CD4-positive, alpha-beta T cell treated with Interleukin-15 for 4 hours (primary cell): ENCODE measurements at places on chromosomes 4 and X.

GRCh38 chrX:135572436-135572835 is 52.0 kb downstream of the INTS6L start:
- DNase-seq: no peak

DNA sequence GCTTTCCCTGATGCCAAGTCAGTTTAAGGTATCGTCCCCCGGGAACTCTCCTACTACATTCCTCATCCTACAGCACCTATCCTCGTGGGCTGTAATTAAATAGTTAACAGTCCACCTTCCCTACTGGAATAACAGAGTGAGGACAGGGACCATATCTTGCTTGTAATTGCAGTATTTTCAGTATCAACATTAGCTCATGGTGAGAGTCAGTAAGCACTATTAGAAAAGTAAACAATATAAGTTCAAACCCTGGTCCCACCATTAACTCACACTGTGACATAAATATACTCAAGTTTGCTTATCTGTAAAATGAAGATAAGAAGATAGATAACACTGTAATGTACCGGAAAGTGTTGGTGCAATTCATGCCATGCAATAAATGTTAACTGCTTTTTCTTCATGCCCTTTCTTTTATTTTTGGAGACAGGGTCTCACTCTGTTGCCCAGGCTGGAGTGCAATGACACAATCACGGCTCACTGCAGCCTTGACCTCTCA is 61.3 kb downstream of the SH3RF1 start:
- DNase-seq: no peak

GRCh38 chrX:99717716-99718115 is 692.4 kb downstream of the PCDH19 start:
- DNase-seq: no peak

GRCh38 chrX:130414800-130415199 is 13.0 kb downstream of the RBMX2 start:
- no peak for DNase-seq

- DNase-seq: no peak
These were observed 336.9 kb upstream of the NR3C2 start for GRCh38 chr4:148778980-148779675.

DNA sequence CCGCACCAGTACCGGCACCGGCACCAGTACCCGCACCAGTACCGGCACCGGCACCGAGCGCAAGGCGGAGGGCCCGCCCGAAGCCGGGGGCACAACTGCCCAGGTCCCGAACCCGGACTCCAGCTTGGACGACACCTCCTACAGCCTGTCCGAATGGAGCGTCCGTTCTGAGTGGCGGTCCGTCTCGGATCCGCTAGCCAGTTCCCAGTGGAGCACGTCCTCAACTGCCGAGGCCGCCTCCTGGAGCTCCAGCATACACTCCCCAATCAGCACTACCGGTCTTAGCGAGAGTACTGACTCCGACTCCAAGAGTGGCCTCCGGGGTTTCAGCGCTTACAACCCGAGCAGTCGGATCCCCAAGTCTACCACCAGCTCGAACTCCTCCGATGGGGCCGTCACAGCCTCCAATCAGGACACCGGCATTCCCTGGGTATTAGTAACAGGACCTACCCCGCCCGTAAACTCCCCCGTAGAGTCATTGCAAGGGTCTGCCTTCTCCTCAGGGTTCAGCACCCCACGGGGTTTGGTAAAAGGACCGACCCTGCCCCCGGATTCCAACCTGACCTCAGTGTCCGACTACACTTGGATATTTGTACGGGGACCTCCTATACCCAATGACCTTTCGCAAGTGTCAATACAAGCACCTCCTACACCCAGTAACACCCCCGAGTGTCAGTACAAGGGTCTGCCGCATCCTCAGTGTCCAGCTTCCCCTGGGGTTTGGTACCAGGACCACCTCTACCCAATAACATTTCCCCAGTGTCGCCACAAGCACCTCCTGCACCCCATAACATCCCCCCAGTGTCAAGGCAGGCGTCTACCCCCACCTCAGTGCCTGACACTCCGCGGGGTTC is 721 bp upstream of the MAOA start:
- peak; percentile 6 for DNase-seq

DNA sequence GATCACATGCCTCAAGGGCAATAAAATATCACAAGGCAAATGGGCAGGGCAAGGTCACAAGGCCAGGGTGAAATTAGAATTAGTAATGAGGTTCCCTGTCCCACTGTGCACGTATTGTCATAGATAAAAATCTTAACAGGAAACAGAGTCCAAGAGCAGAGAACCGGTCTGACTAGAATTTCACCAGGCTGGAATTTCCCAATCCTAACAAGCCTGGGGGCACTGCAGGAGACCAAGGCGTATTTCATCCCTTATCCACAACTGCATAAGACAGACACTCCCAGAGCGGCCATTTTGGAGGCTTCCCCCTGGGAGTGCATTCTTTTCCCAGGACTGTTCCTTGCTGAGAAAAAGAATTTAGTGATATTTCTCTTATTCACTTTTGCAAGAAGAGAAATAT is 25.9 kb upstream of the PRDM5 start:
- no peak for DNase-seq

DNA sequence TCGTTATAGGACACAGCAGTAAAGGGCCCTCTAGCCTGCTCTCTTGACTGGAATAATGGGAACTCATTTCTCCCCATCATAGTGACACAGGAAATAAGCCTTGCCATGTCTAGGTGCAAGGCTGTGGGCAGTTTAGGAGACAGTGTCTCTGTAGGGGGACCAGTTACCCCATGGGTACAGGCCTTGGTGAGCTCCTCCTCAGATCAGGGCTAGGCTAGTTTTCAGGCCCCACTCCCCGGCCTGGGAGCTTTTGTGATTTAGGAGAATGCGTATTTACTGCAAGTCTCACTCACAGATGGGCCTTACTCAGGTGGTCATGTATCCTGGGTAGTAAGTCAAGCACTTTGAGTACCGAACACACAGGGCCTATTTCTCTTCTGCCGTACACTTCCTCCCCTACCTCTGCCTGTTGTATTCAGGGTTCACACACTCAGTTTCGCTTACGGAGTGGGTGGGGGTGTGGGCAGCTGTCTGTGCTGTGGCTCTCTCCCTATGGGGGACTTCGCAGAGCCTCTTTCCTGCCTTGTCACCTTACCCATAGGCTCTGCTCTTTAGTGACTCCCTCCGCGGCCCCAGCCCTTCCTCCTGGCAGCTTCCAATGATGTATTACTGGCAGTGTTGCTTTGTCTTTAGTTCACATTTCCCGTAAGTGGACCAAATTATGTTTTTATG is 34.2 kb downstream of the FAM193A start:
- peak; percentile 38 for DNase-seq

DNA sequence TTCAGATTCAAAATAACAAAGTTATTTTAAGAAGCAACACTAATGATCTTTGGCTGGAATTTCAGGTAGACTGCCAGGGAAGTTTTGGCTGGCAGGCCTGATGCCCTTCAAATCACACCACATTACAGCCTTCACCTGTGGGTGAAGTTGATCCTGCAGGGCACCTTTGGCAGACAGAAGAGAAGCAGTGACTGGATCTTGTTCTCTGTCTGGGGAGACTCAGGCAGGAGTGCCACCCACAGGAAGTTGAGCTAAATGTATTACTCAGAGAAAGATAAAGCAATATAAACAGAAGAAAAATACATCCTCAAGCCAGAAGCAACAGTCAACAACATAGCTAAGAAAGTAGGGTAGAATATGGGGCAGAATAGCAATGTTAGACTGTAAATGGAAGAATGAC is 12.8 kb upstream of the CFAP299 start:
- DNase-seq: no peak

DNA sequence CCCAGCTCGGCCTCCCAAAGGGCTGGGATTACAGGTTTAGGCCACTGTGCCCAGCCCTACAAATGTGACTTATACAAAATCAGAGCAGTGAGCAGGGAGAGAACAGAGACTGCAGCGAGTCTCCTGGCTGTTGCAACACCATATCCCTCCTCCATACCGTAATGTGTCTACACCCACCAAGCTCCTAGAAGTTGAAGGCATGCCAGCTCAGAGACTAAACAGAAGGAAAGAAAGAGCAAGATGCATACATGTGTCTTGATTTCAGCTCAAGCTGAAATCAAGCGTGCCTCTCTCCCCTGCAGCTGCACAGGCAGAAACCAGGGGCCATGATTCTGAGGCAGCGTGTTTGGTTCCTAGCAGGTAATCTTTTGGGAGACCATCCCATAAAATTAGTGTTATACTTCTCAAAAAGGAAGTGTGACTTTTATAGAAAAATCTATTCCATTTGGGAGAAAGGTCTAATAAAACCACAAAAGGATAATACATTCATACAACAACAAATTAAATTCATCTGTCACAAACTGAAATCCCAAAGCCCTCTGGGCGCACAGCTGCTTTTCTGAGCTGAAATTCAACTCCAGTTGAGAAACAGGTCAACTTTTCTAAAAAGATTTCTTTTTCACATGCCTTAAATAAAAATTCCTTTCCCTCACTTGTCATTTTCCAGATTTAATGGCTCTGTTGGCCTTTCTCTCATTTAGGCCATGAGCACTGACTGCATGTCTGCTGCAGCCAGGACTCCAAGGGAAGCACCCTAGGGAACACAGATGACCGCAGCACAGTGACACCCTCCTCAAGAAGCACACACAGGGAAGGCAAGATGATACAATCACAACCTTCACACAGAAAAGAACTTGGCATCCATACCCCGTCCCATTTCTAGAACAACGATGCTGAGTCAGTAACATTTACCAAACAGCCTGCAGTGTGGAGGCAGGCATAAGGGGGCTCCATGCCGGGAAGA is 34.4 kb downstream of the AFAP1 start:
- no peak for DNase-seq

DNA sequence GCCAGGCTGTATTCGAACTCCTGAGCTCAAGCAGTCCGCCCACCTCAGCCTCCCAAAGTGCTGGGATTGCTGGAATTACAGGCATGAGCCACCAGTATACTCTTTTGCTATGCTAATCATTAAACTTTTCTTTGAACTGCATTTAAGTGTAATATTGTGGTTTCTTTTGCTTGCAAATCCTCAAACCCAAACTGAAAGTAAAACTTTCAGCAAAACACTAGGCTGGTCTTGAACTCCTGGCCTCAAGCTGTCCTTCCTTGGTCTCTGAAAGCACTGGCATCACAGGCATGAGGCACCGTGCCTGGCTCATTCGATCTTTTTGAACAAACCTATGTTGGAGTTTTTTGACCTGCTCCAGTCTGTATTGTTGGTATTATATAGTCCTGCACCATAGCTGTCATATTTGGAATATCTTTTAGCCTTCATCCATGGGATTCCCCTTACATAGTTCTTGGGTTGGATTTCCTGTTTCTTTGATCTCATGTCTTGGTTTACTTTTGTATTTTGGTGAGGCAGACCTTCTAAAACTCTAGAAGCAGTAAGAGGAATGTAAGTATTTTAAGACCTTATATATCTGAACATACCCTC is 34.1 kb downstream of the MOB1B start:
- no peak for DNase-seq

DNA sequence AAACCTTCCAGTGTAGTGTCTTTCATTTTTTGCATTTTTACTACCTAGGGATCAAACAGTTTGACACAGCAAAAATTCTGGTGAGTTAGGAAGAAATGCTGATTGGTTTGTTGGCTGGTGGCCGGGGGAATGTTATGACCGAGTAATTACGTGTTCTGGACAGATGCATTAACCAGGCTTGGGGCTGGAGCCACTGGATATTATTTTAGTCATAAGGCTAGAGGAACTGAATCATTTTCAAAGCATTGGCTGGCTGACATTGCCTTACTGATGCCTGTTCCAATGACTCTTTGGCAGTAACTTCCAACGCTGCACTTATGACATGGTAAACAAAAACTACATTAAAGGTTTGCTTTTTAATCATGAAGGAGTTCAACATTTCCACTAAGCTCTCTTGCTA is 84.6 kb downstream of the FBXO8 start:
- no peak for DNase-seq

GRCh38 chrX:8374041-8374825 is 90.4 kb upstream of the VCX3B start:
- DNase-seq: no peak

GRCh38 chr4:151202851-151203455 is 74.0 kb upstream of the PRSS48 start:
- DNase-seq: no peak

DNA sequence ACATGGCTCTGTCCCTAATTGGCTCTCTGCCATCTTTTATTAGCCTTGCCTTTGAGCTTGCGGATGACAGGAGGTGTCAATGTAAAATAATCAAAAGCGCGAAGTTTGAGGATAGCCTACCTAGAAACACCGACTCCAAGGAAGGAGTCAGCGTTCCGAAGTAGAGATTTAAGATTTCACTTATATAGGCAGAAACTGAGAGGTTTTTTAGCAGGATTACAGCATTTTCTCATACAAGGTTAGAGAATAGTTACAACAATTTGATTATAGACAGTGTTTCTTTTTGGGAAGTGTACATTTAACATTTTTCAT is 499 bp upstream of the NFXL1 start:
- DNase-seq: no peak

- DNase-seq: no peak
These were observed 136.6 kb downstream of the FBXW7 start for GRCh38 chr4:152399246-152399645.

- DNase-seq: no peak
These were observed 480.1 kb downstream of the IL1RAPL1 start for GRCh38 chrX:29067351-29067750.

DNA sequence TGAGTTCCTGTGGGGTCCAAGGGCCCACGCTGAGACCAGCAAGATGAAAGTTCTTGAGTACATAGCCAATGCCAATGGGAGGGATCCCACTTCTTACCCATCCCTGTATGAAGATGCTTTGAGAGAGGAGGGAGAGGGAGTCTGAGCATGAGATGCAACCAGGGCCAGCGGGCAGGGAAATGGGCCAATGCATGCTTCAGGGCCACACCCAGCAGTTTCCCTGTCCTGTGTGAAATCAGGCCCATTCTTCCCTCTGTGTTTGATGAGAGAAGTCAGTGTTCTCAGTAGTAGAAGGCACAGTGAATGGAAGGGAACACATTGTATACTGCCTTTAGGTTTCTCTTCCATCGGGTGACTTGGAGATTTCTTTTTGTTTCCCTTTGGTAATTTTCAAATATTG is 4.8 kb downstream of the MAGEA11 start:
- no peak for DNase-seq

DNA sequence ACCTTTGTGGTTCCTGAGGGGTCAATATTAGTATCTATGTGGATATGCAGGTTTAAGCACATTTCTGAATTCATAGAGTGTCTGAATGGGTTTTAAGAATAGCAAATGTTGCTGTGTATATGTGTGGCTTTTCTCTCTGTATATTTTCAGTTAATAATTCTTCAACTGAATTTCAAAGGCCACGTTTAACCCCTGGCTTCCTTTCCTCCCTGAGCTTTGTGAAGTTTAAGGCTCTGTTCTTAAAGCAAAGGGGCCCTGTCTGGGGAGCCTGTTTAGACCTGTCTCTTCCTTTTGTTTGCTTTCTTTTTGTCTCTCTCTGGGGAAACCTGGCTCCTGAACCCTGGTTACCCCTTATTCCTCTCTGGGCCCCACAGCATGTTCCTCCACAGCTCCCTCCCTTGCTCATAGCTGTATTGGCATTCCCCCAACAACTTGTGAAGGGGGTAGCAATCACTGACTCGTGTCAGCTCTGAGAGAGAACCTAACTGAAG is 139.1 kb downstream of the COL4A6 start:
- DNase-seq: no peak
